ENCODE measurements at places on chromosomes 4 and X. TPM values are rescaled to one million over a fixed set of nuclear protein-coding genes. Genes with fewer than 3 reads are reported as not detected.

The KLHL34 gene
- not detected for total RNA-seq

The PPA2 gene
- 237 TPM for total RNA-seq

The PARM1 gene
- total RNA-seq, result 1.6 TPM

The GABRG1 gene
- not detected for total RNA-seq

The RWDD4 gene
- total RNA-seq, result 28.4 TPM

The ZNF157 gene
- 1.4 TPM for total RNA-seq

The TIGD4 gene
- total RNA-seq, result 4.1 TPM

The WDR19 gene
- 56.4 TPM for total RNA-seq

The CASP6 gene
- total RNA-seq, result 37.2 TPM

The EMD gene
- 18.3 TPM for total RNA-seq

The ZNF81 gene
- total RNA-seq, result 5.4 TPM

The GSX2 gene
- 0.59 TPM for total RNA-seq

The CWH43 gene
- total RNA-seq, result not detected

The PAGE3 gene
- total RNA-seq, result not detected

GRCh38 chrX:40818236-40818635 lies 82.9 kb upstream of the MED14 start:
- no peaks in the 10 kb centered on the region for H3K4me1 ChIP-seq
- H3K27me3 ChIP-seq, result no peaks in the 10 kb centered on the region
- no peak overlapping the region for H3K27ac ChIP-seq
- no peak for DNase-seq
- no peak overlapping the region for H3K4me3 ChIP-seq

GRCh38 chr4:152678841-152679240 lies 956 bp downstream of the TMEM154 start:
- peak overlapping the region; percentile 57 for H3K4me3 ChIP-seq
- peaks cover 37% of the 10 kb centered on the region for H3K27me3 ChIP-seq
- H3K27ac ChIP-seq, result no peak overlapping the region
- no peaks in the 10 kb centered on the region for H3K36me3 ChIP-seq
- H3K4me1 ChIP-seq, result peaks cover 24% of the 10 kb centered on the region

DNA sequence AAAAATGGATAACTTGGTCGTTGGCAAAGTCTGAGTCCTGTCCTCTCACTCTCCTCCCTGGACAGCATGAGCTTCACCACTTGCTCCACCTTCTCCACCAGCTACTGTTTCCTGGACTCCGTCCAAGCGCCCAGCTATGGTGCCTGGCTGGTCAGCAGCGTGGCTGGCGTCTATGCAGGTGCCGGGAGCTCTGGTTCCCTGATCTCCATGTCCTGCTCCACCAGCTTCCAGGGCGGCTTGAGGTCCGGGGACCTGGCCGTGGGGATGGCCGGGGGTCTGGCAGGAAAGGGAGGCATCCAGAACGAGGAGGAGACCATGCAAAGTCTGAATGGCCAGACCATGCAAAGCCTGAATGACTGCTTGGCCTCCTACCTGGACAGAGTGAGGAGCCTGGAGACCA lies 100.8 kb downstream of the NCAPG start:
- H3K4me1 ChIP-seq, result no peaks in the 10 kb centered on the region
- no peak overlapping the region for H3K4me3 ChIP-seq
- no peak overlapping the region for H3K27ac ChIP-seq
- H3K36me3 ChIP-seq, result peaks cover 4% of the 10 kb centered on the region

- H3K27ac ChIP-seq, result no peak overlapping the region
- H3K4me3 ChIP-seq, result no peak overlapping the region
- peaks cover 6% of the 10 kb centered on the region for H3K27me3 ChIP-seq
- H3K36me3 ChIP-seq, result no peaks in the 10 kb centered on the region
- DNase-seq, result no peak
Observed at GRCh38 chrX:72716766-72717165, 2.7 kb upstream of the PHKA1 start.

GRCh38 chr4:167424341-167425256 lies 190.3 kb upstream of the SPOCK3 start:
- H3K27me3 ChIP-seq, result no peaks in the 10 kb centered on the region
- H3K36me3 ChIP-seq, result no peaks in the 10 kb centered on the region
- no peak overlapping the region for H3K27ac ChIP-seq

DNA sequence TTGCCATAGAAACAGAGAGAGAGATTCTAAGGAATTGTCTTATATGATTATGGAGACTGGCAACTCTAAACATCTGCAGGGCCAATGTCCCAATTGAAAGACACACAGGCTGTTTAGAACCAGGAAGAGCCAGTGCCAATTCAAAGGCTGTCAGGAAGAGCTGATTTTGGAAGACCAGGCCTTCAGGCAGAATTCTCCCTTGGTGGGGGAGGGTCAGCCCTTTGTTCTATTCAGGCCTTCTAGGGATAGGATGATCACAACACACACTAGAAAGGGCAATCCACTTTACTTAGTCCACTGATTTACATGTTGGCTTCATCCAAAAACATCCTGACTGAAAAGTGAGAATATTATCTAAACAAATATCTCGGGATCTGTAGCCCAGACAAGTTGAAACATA lies 15.2 kb downstream of the C4orf46 start:
- no peak overlapping the region for H3K4me3 ChIP-seq
- H3K27me3 ChIP-seq, result no peaks in the 10 kb centered on the region
- no peak overlapping the region for H3K27ac ChIP-seq
- no peaks in the 10 kb centered on the region for H3K36me3 ChIP-seq
- peak; percentile 64 for DNase-seq

GRCh38 chr4:14294611-14295010 lies 667.1 kb upstream of the BOD1L1 start:
- H3K27me3 ChIP-seq, result no peaks in the 10 kb centered on the region
- DNase-seq, result no peak
- no peaks in the 10 kb centered on the region for H3K36me3 ChIP-seq
- H3K27ac ChIP-seq, result no peak overlapping the region

DNA sequence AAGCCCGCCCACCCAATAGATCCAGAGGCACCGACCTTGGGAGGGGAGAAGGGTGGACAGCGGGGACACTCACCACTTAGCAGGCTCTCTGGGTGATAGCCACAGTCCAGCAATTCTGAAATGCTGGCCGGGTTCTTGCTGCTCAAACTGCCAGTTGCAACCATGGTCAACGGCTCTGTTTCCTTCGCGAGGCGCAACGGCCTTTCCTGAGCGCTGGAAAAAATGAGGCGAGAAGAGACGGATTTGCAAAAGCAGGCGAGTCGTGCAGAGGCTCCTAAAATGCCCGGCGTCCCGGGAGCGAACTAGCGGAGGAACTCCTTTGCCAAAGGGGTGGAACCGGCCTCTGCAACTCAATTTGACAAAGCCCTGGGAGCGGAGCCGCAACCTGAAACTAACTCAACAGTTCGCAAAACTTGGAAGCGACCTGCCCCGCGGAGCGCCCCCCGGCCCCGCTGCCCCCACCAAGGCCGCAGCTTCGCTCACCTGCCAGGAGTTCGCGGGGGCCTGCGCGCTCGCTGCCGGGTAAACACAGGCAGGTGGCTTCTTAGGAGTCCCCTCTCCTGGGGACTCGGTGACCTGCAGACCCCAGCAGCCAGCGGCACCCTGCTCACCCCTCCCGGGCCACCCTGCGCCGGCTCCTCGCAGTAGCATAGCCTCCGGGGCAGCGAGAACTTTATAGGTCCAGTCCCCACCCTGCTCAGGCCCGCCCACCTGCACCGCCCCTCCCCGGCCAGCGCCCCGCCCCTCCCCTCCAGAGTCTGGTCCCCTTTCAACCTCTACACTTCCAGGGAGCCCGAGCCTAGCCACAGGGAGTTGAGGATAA lies at the start of gene DDIT4L:
DDIT4L (minus strand) TSS at position 649 of the 823 bp plus-strand sequence; CDS start at position 164, 485 bp downstream.
- DNase-seq, result peak; percentile 77
- H3K4me3 ChIP-seq, result peak within 1 kb of the TSS; percentile 82

- H3K27me3 ChIP-seq, result no peaks in the 10 kb centered on the region
- no peak overlapping the region for H3K4me3 ChIP-seq
- H3K36me3 ChIP-seq, result no peaks in the 10 kb centered on the region
- H3K27ac ChIP-seq, result no peak overlapping the region
Observed at GRCh38 chr4:89254847-89255246, 52.8 kb downstream of the GPRIN3 start.

DNA sequence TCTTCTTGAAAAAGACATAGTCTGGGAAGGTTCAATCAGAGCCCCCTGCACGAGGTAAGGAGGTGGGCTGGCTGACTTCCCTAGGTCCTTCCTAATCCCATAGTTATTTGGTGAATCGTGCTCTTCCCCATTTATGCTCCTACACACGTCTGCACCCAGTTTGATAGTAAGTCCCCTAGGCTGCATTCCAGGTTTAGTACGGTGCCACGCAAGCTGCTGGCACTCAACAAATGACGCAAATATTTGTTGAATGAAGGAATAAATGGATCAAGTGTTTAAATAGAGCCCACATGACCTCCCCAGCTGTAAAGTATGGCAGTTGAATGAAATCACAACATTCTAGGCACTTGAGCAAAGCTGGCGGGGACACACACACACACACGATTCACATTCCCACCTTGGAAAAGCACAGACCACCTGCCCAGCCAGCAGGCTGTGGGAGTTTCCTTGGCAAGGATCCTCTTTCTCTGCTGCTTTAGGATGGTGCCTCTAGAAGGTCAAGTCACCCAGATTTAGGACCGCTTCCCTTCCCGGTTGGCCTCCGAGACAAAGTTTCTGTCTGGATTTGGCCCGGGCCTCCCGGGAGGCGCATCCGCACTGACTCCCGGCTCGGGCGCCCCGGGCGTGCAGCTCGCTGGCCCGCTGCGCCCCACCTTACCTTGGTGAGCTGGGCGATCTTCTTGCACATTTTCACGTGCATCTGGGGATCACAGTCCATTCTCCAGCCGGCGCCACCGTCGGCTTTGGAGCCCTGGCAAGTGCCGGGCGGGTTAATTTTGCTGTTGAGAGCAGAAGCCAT lies 721 bp downstream of the FAM184B start:
- H3K27me3 ChIP-seq, result peaks cover 77% of the 10 kb centered on the region
- H3K27ac ChIP-seq, result no peak overlapping the region
- peak; percentile 2 for DNase-seq
- H3K4me1 ChIP-seq, result peaks cover 28% of the 10 kb centered on the region
- no peaks in the 10 kb centered on the region for H3K36me3 ChIP-seq

DNA sequence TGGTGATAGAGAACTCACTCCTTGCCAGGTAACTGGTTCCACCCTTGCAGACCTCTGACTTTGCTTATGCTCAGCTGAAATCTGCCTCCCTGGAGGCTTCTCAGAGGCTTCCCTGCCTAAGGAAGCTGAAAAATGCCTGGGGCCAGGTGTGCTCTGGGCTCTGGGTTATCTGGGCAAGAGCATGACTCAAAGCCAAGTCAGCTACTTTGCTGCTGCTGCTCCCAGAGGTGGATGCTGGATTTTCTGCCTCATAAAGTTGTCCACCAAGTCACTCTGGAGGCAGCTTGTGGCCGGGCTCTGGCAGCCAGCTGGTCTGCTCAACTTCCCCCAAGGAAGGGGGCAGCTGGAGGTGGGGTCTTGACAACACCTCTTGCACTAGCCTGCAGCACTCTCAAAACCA lies 132.7 kb downstream of the PJA1 start:
- no peak overlapping the region for H3K27ac ChIP-seq
- DNase-seq, result no peak
- no peaks in the 10 kb centered on the region for H3K27me3 ChIP-seq
- no peak overlapping the region for H3K4me3 ChIP-seq

GRCh38 chrX:67613366-67613765 lies 69.5 kb downstream of the AR start:
- no peaks in the 10 kb centered on the region for H3K27me3 ChIP-seq
- no peak overlapping the region for H3K4me3 ChIP-seq
- no peak overlapping the region for H3K27ac ChIP-seq

DNA sequence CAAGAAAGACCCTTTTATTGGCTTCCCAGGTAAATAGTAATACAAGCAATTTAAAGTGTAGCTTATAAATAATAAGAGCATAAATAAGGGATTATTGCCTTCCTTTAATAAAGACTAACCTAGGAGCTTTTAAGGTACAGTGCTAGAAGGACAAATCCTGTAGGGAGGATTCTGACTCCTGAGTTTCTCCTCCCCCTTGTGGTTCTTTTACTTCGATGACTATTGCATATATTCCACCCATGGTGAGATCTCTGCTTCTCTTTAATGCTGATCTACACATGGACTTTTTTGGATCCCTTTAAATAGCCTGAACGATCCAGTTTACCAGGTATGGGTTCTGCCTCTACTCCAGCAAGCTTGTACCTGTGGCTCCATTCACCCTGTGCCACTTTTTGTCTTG lies 2.5 kb downstream of the GALNT7 start:
- no peaks in the 10 kb centered on the region for H3K36me3 ChIP-seq
- H3K27me3 ChIP-seq, result no peaks in the 10 kb centered on the region
- H3K27ac ChIP-seq, result no peak overlapping the region
- peak; percentile 45 for DNase-seq
- peak overlapping the region; percentile 98 for H3K4me3 ChIP-seq

DNA sequence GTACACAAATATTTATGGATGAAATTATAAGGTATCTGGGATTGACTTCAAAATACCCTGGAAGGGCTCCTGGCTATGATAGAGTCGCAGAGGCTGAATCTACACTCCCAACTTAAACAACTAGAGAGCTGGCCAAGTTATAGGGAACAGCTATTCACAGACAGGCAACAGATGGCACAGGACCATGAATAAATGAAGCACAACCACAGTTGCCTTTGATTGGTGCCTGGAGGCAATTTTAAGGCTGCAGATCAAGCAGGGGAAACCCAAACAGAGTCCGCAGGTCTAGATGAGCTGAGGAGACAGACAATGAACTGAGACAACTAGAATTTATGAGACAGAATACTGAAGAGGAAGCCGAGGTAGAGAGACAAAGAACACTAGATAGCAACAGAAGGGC lies 155.9 kb downstream of the EVC2 start:
- H3K4me3 ChIP-seq, result no peak overlapping the region
- no peak for DNase-seq
- no peaks in the 10 kb centered on the region for H3K36me3 ChIP-seq

DNA sequence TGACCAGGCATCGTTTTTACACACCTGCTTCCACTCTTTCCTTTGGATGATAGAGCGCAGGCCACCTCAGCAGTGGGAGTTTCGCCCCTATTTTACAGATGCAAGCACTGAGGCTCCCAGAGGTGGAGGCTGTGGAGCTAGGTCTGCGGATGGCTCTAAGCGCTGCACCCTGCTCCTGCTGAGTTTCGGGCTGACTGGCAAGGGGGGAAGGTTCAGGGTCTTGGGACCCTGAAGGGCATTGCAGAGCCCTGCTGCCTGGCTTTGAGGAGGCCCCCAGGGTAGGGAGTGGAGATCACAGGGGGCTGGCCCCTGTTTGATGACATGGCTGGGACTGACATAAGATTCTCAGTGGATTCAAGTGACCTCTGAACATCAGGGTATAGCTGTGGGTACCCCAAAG lies 62.8 kb upstream of the NKX1-1 start:
- no peaks in the 10 kb centered on the region for H3K27me3 ChIP-seq
- H3K4me3 ChIP-seq, result no peak overlapping the region
- H3K36me3 ChIP-seq, result no peaks in the 10 kb centered on the region
- no peaks in the 10 kb centered on the region for H3K4me1 ChIP-seq

- no peak for DNase-seq
- H3K4me3 ChIP-seq, result no peak overlapping the region
- no peaks in the 10 kb centered on the region for H3K4me1 ChIP-seq
- no peaks in the 10 kb centered on the region for H3K27me3 ChIP-seq
- no peak overlapping the region for H3K27ac ChIP-seq
- no peaks in the 10 kb centered on the region for H3K36me3 ChIP-seq
Observed at GRCh38 chrX:111505783-111506182, 5.7 kb upstream of the SERTM2 start.

- DNase-seq, result no peak
- no peaks in the 10 kb centered on the region for H3K4me1 ChIP-seq
- no peaks in the 10 kb centered on the region for H3K27me3 ChIP-seq
Observed at GRCh38 chr4:32624943-32625603, 1904.9 kb downstream of the PCDH7 start.
